ENCODE measurements at places on chromosomes 5 and 9.

DNA sequence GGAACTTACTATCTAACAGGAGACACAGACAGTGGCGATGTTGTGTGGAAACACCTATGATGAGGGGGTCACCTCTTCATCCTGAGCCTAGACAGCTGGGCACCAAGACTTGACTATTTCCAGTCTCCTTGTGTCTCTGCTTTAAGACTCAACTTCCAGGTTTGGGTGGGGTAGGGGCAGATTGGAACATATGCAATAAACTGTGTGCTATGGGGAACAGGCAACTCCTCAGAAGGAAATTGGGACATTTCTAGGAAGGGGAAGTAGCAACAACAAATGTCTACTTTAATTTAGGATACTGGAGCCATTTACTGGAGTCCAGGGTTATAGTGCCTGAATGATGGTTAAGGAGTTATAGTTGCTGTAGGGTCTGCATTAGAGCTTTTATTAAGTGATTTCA lies 57.3 kb downstream of the FGF18 start:
- no peak for DNase-seq

GRCh38 chr9:82513242-82513751 lies 524.7 kb downstream of the SPATA31D1 start:
- no peak for DNase-seq

DNA sequence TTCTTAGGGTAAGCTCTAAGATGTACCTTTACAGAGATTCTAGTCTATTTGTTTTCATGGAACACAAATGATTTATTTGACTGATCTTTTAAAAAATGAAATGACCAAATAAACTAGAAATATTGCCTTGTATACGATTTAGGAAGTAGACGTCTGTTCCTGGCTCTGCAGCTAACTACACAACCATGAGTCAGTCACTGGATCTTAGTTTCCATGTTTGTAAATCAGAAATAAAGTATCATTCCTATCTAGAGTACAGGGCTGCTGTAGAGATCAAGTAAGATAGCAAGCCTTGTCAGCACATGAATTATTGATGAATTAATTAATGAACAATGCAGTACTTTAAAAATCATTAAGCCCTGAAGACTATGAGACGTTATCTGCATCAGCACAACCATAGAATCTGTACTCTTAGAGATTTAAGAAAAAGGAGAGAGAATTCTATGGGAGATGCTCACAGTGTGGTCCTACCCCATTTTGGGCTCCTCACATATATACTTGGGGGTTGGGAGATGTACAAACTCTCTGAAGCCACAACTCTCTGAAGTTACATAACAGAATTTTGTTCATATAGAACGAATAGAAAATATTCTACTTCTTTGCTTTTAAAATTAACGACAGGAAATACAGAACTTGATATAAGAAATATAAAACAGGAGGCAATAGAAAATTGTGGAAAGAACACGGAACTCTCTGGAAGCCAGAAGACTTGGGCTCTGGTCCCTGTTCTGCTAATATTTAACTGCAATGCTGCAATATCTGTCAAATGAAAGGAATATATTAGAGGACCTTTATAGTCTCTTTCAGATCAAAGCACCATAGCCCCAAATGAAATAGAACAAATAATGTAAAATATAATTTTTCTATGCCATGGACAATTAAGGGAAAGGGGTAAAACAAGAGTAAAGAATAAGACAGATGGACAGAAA lies 48.4 kb upstream of the HNRNPA0 start:
- DNase-seq = no peak

DNA sequence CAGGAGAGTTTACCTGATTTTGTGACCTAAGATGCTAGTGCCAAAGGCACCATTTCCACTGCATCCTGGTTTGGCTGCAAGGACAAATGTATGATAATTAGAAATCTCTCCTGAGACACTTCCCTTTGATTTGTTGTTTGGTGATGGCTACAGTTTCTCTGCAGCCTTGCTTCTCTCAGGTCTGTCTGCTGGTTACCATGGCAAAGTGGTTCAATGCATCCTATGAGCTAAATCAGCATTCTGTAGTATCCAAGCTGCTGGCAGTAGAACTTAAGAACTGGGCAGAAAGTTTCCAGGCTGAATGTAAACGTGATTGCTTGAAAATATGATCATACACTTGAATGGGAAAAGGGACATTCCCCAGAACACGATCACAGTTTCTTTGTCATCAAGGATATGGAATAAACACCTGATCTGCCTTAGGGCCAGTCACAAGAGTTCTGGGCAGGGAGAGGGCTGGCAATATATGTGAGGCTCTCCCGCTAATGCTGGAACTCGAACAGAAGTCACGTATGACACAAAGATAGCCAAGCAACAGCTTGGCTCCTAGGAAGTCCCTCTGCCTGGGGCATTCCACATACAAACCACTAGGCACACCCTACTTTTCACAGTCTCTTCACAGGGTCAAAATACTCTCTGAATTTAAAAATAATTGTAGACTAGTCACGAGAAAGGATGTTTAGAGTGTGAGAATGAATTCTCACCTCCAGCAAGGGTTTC lies 138.1 kb upstream of the GRAMD2B start:
- DNase-seq = no peak

DNA sequence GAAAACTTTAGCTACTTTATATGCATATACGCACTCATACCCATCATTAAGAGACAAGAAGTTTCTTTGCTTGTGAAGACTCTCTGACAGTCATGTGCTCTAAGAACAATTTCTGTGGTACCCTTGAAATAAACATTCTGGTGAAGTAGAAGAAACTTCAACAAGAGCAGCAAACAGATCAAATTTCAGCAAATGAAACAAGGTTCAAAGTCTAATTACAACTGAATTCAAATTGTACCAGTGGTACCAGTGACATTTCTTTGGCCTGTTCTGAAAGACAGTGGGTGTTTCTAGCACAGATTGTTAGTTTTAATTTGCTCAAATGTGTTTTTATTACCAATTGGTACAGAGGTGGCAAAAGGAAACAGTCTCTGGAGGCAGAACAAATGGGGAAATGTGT lies 391.0 kb downstream of the CHSY3 start:
- no peak for DNase-seq

- DNase-seq = no peak
These were observed 113.2 kb upstream of the RANBP3L start for GRCh38 chr5:36414869-36415282.

DNA sequence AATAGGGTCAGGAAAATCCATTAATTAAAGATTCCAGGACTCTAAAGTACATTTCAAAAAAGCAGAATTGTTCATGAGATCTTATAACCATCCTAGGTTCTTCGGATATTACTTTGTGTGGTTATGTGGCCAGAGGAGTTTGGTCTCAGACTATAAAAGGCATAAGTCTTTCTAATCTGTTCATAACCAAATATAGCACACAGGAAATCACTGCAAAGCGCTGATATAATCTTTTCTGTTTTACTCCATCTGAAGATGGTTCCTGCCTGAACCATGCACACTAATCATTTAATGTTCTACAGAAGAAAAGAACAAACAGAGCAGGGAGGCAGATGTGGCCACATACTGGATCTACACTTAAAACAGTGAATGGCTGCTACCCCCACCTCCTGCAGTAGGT lies 182.8 kb downstream of the SEMA5A start:
- DNase-seq = no peak

- DNase-seq = no peak
These were observed 57.2 kb downstream of the RANBP6 start for GRCh38 chr9:5958273-5958672.

DNA sequence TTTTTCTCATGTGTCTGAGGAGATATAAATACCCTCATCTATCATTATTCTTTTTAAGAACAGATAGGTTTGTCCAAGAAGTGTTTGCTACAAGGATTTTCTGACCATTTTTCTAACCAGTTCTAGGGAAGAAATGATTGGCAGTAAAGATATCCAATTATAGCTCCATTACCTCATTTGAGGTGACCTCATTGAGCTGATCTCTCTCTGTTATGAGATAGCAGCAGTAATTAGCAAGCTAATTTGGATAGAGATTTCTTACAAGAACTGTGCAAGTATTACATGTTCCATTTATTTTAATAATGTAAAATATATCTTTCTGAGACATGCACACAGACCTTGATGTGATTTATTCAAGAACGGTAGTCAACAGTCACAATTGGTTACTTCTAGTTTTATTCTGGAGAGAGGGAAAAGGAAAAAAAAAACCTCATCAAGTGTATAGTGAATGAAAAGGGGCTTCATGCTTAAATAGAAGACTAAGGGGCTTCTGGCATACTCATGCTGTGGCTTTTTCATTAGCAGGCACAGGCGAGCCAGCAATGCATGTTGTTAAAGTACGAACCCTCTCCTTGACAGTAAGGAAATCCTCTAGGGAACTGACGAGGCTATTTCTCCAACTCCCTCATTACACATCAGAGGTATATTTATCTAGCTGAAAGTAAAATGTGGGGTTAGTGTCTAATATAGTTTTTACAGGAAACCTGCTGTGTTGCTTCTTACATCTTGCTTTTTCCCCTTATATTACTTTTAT lies 127.3 kb downstream of the NUDT12 start:
- DNase-seq = no peak

DNA sequence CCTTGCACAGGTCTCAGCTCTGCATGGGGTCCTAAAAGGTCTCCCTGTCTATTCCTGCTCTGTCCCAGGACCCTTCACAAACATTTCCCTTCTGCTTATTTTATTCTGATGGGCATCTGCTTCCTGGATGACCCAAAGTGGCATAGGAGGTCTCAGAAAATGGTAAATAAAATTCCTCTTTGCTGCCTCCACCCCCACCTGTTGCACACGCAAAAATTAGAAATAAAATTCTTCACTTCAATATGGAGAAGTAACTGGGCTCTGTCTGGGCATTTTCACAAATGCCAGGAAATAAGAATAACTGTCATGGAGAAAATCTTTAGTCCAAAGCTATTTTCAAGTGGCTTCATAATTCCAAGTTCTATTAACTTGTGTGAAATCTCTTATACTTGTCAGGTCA lies 106.6 kb upstream of the MAP1B start:
- DNase-seq = no peak

- DNase-seq = no peak
These were observed 152.5 kb downstream of the ZNF608 start for GRCh38 chr5:124593952-124594351.

DNA sequence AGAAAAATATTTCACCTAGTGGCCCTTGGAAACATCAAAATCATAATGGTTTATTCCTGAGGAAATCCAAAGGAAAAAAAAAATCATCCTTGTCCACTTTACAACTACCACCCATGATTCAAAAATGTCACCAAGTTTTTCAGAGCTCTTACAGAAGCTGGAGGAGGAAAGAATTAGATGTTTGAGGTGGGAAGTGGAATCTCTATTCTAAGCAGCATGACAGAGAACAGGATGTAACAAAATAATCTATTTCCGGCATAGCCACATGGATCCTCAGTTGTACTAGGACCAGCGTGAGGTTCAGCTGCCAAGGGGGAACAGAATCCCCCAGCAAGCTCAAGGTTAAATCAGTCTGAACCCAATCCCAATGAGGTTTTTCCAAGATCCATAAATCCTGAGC lies 40.2 kb downstream of the FBXW11 start:
- no peak for DNase-seq

DNA sequence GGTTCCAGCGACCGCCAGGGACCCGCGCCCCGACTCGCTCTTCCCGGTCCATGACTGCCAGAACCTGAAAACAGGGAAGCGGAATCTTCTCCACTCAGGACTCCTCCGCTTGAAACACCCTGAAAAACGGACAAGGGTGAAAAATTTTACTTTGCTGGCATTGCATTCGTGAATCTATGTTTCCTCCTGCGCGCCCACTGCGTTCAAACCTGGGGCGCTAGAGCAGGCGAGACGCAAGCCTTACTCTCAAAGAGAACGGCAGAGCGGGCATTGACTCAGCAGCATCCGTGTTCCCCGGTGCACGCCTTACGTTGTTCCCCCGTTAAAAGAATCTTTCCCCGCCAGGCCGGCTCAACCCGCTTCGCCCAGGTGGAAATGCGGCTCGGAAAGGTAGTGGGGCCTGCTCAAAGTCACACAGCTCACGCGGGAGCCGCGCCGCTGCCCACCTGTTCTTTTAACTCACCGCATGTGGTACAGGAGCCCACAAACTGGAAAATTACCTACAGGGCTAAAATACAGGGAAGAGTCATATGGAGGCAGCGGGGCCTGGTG lies 999 bp upstream of the DRD1 start:
- DNase-seq = no peak

- DNase-seq = no peak
These were observed 567.4 kb downstream of the PRR16 start for GRCh38 chr5:121031491-121031890.

GRCh38 chr5:41176952-41177351 lies 36.4 kb downstream of the C6 start:
- DNase-seq = no peak

DNA sequence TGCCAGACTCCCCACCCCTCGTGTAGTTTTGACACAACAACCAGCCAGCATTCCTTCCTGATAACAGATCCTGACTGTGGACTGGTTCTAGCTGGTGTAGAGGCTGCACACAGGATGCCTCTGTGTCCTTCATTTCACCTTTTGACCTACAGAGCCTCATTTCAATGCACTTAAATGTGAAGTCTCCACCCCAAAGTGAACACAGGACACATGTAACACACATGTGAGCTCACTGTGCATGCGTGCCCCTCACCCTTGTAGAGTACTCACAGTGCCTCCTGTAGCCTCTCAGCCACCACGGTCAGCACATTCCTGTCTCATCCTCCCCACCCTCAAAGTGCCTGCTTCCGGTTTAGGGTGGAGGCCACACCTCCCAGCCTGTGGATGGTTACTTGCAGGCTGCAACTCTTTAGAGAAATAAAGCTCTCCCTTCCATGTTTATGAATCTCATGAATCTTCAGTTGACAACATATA lies 11.6 kb upstream of the NKD2 start:
- no peak for DNase-seq

DNA sequence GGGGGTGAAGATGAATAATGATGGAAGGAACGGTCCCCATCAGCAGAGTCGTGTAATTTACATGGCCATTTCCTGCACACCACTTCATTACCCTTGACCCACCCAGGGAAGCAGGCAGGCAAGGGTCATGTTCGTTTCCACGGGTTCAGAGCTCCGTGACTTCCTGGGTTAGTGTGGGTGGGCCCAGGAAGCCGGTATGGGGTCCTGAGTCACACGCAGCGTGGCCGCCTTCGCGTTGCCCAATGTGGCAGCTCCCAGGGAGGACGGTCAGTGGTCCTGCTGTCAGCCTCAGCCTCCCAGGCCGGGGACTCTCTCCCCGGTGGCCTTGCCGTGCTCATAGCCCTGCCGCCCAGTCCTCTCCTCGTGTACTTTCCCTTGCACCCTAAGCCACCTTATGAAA lies 5.1 kb upstream of the TERT start:
- DNase-seq = no peak
